ENCODE measurements at places on chromosomes 5 and 9.

DNA sequence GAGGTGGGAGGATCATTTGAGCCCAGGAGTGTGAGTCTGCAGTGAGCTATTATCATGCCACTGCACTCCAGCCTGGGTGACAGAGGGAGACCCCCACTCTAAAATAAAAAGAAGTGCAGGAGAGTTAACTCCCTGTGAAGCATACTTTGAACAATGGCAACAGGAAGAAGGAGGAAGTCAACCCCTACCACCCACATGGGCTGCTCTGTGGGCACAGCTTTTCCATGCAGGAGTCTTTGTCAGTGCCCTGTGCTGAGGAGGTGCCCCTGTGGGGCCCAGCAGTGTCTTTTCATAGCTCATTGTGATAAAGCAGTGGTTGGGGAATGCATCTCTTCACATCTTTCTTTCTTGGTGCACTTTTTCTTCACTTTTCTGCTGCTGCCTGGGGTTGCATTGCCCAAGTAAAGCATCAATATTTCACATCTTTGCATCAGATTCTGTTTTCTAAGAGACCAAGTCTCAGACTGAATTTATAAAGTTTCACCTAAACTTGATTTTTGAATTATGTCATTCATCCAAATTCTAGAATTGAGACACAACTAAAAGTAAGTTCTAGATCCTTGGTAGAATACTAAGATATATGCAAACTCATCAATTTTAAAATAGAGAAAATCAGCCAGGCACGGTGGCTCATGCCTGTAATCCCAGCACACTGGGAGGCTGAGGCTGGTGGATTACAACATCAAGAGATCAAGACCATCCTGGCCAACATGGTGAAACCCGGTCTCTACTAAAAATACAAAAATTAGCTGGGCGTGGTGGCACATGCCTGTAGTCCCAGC is 316.6 kb downstream of the DNAH5 start:
- DNase-seq, result no peak

- DNase-seq, result no peak
These were observed 13.1 kb downstream of the CEMIP2 start for GRCh38 chr9:71755230-71755629.

- DNase-seq, result no peak
These were observed 49.0 kb downstream of the FAM78A start for GRCh38 chr9:131227112-131227958.

DNA sequence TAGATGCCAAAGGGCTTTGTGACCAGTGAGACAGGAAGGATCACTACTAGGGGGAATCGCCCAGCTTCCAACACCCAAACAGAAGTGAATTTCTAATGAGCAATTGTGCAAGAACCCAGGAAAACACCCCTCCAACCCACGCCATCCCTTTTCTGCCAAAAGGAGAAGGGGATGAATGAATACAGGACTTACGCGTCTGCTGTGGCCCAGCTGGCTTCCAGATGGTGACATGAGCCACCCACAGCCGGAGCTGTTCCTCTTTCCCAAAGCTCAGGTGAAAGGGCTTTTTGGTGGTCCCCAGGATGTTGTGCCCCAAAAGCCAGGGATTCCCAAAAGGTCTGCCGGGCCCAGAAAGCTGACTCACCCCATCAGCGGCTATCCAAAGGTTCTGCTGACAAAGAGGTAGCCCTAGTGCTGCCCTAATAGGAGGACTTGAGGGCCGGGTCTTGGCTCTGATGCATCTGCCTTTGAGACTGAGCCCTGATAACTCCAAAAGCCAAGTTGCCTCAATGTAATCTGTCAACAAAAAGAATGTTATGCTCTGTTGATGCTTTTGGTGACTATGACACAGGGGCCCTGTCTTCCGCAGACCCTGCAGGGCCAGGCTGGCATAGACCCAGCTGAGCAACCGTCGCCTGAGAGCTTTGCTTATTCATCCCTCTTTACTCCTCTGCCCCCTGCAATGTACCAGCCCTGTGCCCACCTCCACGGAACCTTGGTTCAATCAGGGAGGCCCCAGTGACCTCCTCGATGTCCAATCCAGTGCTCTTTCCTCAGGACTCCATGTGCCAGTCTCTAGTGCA is 14.5 kb downstream of the GSN start:
- DNase-seq, result no peak

DNA sequence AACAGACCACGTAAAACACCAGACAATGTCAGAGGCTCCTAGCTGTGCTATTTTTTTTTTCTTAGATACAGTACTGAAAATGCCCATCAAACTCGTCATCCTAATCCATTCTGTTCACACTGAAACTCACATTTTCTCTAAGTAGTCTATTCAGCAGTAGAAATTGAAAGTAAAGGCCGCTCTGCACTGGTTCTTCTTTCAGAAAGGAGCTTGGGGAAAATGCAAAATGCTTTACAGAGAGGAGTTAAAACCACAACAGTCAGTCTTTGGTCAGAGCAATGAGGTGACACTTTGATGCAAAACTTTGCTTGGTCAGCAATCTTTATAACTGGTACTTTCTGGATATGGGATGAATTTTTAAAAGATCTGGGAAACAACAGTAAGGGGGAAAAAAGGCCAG is 43.8 kb upstream of the SUSD1 start:
- DNase-seq, result no peak

DNA sequence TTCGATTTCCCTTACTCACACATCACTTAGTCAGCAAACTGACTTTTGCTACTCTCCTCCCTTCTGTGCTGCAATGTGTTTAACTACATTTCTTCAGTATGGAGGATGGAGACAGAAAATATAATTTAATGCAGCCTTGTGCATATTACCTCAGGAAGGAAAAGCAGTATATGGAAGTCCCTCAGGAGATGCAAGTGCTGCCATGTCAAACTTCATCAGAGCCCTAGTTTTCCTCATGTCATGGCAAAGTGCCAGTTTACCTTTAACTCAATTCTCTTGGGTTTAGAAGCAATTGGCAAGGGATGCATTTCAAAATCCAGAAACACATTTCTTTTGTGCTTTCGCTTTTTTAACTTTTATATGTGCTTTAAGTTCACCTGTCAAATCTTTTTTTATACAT is 365.4 kb downstream of the ISL1 start:
- DNase-seq, result no peak

DNA sequence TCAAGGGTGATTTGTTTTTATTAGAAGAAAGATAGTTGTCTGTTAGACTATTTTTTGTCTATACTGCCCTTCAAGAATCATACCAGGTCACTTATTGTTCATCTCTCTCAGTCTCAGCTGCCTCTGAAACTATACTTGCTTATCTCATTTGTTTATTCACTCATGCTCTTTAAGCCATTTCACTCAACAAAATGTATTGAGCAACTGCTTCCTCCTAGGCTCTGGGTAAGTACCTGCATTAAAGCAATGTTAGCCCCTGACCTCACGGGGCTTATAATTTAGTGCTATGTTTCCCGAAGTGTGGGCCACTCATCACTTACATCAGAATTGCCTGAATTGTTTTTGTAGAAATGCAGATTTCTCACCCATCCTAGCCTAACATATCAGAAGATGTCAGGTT is 100.9 kb downstream of the DPYSL3 start:
- DNase-seq, result no peak

GRCh38 chr9:113851359-113851758 is 24.8 kb upstream of the ZNF618 start:
- DNase-seq, result no peak

DNA sequence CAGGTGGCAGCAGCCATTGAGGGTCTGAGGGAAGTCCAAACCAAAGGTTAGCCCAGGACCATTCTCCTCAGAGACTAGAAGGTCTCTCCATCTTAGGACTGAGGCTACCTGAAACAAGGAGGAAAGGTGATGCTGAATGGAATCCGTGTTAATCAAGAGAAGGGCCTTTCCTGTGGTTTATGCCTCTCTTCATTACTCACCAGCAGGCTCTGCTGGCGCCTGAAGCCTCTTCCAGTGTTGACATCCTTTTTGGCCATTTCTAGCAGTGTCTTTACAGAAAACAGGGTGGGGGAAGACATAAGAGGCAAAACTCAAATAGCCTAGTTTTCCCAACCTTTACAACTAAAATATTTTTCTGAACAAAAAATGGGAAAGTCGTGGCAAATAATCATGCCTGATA is 98.0 kb downstream of the ENC1 start:
- DNase-seq, result no peak

DNA sequence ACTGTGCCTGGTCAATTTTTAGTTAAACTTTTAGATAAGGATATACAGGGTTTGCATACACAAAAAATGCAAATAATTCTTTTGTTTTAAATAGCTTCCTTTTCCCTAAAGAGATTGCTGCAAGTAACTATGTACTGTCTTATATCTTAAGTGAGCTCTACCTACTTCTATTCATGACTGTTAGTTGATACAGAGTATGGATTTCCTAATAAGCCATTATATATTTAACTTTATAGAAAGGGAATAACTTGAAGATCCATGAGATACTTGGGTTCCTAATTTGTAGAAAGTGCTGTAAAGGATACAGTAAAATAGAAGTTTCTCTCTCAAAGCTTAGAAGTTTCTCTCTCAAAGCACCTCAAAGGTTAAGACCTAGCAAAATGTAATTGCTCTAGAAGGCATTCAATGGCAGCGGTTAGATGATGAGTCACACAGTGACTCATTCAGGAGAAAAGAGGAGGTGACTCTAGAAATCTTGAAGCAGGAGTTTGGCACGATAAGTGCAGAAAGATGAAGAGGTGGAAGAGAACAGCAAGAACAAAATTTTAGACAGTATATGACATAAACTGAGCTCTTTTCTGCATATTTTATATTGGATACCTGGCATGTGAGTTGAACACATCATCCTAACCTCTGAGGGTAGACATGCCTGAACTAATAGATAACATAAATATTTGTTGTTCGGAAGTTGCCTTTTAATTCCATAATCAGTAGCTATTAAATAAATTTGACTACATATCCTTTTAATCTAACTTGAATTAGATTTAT is 5.5 kb upstream of the DNAJC21 start:
- DNase-seq, result peak; percentile 4

DNA sequence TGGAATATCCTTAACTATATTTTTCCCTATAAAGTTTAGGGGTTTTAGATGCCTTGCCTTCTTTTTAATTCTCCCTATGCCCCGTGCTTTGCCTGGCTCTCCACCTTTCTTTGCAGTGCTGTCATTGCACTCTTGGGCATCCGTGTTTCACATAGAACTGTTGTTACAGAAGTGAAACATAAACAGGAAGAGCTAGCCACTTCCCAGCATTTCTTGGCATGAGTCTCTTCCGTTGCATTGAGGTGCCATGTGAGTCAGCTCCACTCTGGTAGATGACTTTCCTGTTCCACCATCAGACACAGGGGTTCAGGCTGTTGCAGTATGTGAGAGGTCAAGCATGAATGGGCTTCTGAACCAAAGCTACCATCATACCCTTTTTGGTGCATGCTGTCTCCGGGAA is 73.4 kb downstream of the ANGPTL2 start:
- peak; percentile 22 for DNase-seq

DNA sequence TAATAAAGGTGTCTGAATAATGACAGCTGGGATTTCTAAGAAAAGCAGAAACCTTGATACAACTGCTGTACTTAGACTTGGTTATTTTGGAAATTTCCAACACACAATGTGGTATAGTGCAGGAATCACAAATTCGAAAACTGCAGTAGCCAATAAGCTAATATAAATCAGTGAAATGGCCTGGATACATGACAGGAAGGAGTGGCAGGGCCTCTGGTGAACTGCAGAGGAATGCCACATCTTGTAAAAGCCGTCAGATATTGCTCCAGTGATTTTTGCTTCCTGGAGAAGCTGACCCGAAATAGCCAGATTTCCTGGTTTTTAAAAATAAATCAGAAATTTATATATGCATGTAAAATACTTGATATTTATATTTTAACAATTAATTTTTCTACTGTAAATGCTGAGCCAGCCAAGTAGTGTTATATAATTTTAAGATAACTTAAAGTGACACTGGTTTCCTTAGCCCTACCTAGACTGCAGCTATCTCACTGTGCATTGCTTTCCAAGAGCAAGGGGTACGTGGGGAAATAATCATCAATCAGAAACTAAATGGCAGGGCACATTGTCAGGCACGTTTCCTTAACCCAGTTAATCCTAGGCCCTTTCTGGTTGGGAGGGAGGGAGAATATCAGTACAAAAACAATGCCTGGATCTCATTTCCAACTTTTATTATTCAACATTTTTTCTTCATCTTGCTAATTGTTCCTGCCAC is 182.4 kb downstream of the RASEF start:
- no peak for DNase-seq

DNA sequence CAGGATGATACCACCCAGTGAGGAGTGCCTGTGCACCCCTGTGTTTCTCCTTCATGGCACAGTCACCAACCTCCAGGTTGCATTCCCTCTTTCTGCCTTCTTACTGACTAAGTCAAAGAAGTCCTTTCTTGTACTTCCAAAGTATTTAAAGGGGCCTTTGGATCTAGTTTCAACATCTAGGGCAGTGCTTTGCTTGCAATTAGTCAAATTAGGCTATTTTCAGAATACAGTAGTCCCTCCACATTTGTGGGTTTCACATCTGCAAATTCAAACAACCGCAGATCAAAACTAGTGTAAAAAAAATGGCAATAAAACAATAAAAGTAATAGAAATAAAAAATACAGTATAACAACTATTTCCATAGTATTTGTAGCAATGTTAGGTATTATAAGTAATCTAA is 333.9 kb upstream of the SEMA6A start:
- no peak for DNase-seq

- no peak for DNase-seq
These were observed 90.3 kb downstream of the NUDT12 start for GRCh38 chr5:103472265-103472664.

DNA sequence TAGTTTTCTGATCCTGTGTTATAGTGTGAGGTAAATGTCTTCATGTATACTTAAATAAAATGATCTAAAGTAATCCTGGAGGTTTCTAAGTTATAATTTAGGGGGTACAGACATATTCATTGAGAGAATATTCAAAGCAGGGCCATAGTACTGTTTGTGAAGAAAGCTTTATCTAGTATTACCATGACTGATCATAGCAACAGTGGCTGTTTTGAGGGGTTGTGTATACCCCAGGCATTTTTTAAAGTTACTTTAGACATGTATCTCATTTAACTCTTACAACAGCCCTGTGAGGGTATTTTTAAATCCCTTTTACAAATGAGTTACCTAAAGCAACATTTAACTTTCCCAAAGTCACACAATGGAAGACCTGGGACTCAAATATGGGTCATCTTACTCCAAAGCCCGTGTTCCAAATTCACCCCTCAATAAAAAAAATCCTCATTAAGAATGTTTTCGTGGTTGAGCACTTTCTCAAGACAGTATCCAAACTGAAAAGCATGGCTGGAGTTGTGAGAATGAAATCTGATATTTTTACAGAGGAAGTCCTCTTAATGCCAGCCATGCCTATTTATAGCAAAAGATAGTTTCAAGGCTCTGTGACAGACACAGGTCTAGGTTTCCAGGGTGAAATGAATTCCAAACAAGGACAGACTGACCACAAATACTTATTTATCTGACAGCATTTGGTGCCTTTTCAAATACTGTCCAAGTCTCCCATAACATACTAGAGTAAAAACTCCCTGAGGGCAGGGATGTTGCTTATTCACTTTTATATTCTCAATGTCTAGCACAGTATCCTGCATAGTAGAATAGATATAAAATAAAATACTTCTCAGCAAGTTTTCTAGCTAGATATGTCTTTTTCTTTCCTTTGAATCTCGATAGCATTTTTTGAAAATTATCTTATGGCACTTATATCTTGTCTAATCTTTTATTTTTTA is 10.4 kb downstream of the STOM start:
- no peak for DNase-seq

- no peak for DNase-seq
These were observed 66.5 kb downstream of the SEMA6A start for GRCh38 chr5:116507941-116508655.

All from T1000 (cell line).